Activated naive CD8-positive, alpha-beta T cell treated with anti-CD3 and anti-CD28 coated beads, Interleukin-2, amount 10 ng/mL, durations not matched to agents 7 days and 5 days (primary cell): ENCODE measurements at places on chromosomes 6 and 20. TPM values are rescaled to one million over a fixed set of nuclear protein-coding genes. Genes with fewer than 3 reads are reported as not detected.

MCHR2 gene
- total RNA-seq = not detected

INSM1 gene
- total RNA-seq = not detected

OR12D3 gene
- not detected for total RNA-seq

SRPK1 gene
- 73.6 TPM for total RNA-seq

GRCh38 chr6:927157-927556 is 234.2 kb upstream of the EXOC2 start:
- no peak for DNase-seq
- no peak overlapping the region for H3K4me3 ChIP-seq
- no peak overlapping the region for H3K27ac ChIP-seq
- no peaks in the 10 kb centered on the region for H3K36me3 ChIP-seq
- no peaks in the 10 kb centered on the region for H3K27me3 ChIP-seq

GRCh38 chr6:167577891-167578361 is 248.8 kb upstream of the AFDN start:
- H3K27ac ChIP-seq = no peak overlapping the region
- DNase-seq = no peak
- peaks cover under 1% of the 10 kb centered on the region for H3K27me3 ChIP-seq
- H3K4me1 ChIP-seq = no peaks in the 10 kb centered on the region
- H3K4me3 ChIP-seq = no peak overlapping the region
- no peaks in the 10 kb centered on the region for H3K36me3 ChIP-seq

DNA sequence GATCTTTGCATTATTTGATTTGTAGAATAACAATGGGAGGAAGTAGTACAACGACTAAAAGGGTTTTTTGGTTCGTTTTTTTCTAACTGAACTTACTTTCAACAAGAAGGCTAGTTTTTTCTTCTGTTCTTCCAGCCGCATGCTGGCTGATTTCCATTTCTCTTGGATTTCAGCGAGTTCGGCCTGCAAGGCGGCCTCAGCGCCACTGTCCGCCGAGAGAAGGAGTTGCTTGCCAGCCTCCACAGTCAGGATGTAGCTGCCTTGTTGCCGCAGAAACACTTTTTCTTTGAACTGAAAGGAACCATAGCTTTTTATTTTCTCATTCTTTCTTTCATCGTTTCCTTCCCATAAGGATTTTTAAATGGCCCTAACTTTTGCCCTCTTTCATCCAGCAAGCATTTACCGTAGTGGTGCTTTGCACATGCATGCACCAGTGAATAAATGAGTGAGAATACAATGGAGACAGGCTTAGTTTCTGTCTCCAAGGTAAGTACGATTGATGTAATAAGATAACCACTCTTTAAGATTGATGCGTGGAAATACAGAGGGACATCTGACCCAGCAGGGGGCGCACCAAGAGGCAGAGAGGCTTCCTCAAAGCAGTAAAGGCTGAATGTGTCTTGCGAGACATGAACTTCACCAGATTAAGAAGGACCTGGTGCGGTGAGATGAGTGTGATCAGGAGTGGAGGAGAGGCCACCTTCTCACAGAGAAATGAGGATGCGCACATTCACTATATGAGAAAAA is 398.8 kb downstream of the ESR1 start:
- H3K4me1 ChIP-seq = peaks cover 4% of the 10 kb centered on the region
- H3K36me3 ChIP-seq = peaks cover 27% of the 10 kb centered on the region
- peaks cover 2% of the 10 kb centered on the region for H3K27me3 ChIP-seq
- DNase-seq = peak; percentile 54
- no peak overlapping the region for H3K4me3 ChIP-seq
- H3K27ac ChIP-seq = no peak overlapping the region

- no peaks in the 10 kb centered on the region for H3K27me3 ChIP-seq
- no peaks in the 10 kb centered on the region for H3K36me3 ChIP-seq
- H3K4me3 ChIP-seq = no peak overlapping the region
- H3K4me1 ChIP-seq = no peaks in the 10 kb centered on the region
- no peak for DNase-seq
- H3K27ac ChIP-seq = no peak overlapping the region
Measured at GRCh38 chr20:12829170-12829569, 179.6 kb upstream of the SPTLC3 start.

- H3K27ac ChIP-seq = no peak overlapping the region
- DNase-seq = no peak
- no peaks in the 10 kb centered on the region for H3K4me1 ChIP-seq
- H3K27me3 ChIP-seq = no peaks in the 10 kb centered on the region
Measured at GRCh38 chr6:1700278-1700967, 90.7 kb downstream of the FOXC1 start.

GRCh38 chr20:54190217-54190616 is 16.4 kb upstream of the CYP24A1 start:
- H3K4me1 ChIP-seq = no peaks in the 10 kb centered on the region
- no peak for DNase-seq
- no peak overlapping the region for H3K4me3 ChIP-seq
- no peak overlapping the region for H3K27ac ChIP-seq
- no peaks in the 10 kb centered on the region for H3K36me3 ChIP-seq

GRCh38 chr20:25309395-25310267 is 61.7 kb downstream of the PYGB start:
- H3K27ac ChIP-seq = peak overlapping the region; percentile 48
- DNase-seq = peak; percentile 27
- peaks cover 8% of the 10 kb centered on the region for H3K36me3 ChIP-seq
- H3K4me1 ChIP-seq = peaks cover 19% of the 10 kb centered on the region
- H3K4me3 ChIP-seq = no peak overlapping the region
